ENCODE measurements at places on chromosomes 2 and 18. TPM values are rescaled to one million over a fixed set of nuclear protein-coding genes. Genes with fewer than 3 reads are reported as not detected.
A peak's percentile ranks its signal among the peaks of the same experiment; 100 is the strongest.

GRCh38 chr18:9689253-9689652 lies 18.8 kb upstream of the RAB31 start:
- DNase-seq: no peak

DNA sequence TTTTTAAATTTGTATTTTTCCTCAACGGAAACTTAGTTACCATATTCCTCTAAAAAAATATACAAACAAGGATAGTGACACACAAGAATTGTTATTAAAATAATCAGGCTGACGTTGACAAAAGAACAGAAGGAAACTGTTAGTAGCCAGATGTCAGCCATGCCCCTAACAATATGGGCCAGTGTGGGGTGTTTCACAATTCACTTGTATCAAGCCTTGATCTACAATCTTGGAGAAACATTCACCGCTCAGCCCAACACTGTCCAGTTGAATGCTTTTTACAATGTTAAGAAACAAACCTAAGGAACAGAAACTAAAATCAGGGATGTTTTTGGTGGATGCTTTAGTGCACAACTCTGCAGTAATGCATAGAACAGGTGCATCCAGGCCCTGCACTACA lies 44.6 kb downstream of the TMEFF2 start:
- no peak for DNase-seq

DNA sequence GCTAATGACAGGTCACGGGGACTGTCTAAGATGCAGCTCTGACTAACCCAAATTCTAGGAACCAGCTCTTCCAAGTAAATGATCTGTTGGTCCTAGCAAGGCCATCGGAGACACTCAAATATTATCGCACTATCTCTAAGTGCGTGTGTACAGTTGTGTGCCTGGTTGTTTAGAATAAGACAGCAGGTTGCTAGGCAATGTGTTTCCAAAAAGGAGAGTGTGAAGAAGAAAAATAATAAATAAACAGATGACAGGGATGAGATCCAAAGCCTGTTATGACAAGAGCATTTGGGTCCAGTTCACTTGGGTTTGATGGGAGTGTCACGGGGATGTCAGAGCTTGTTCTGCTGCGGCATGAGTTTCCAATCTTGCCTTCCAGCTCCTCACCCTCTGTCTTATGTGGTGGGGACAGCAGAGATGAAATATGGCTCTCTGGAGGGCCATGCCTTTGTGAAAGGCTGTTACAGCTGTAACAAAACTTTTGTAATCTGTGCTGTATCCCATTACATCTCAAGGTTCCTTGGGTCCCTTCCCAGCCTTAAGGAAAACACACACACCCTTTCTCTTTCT lies 127.5 kb upstream of the TNP1 start:
- DNase-seq: peak; percentile 98

DNA sequence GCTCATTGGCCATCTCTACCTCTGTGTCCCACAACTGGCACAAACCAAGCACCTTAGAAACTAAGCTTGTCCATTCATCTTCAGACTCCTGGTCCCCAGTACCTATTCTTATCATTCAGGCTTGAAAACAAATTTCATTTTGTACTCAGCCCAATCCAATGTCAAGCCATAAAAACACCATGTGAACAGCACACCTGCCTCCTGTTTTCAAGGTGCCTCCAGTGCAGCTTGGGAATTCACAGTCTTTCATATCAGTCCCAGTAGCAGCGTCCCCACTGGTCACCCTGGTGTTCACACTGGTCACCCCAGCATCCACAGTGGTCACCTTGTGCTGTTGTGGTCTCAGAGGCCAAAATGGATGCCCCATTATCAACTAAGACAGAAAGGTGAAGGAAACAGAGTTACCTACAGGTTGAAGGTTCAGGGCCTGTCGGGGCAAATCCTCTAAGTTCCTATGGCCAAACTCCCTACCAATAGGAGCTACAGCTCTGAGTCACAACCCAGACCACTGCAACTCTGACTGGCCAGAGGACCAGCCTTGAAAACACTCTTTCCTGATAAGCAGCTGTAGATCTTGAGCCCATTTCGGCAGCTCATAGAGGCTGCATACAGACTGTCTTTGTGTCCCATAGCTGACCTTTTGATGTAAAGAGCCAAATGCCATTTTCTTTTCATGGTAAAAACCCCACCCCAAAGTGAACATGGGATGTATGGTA lies 259.5 kb upstream of the RAB12 start:
- no peak for DNase-seq

Gene CCDC148
- 1.2 TPM for total RNA-seq

DNA sequence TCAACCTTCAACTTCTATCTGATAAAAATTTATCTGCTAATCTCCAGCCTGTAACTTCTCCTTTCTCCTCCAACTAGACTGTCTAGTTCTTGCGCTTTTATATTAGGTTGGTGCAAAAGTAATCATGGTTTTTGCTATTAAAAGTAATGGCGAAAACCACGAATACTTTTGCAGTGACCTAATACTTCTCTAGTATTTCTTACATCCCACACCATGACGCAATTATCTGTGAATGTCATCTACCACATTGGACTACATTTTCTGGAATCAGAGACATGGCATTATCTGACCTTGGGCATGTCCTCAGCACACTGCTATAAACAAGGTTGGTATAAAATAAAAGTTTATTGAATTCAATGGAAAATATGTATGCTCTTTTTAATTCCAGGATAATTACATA lies 370.2 kb upstream of the LYPD1 start:
- no peak for DNase-seq

DNA sequence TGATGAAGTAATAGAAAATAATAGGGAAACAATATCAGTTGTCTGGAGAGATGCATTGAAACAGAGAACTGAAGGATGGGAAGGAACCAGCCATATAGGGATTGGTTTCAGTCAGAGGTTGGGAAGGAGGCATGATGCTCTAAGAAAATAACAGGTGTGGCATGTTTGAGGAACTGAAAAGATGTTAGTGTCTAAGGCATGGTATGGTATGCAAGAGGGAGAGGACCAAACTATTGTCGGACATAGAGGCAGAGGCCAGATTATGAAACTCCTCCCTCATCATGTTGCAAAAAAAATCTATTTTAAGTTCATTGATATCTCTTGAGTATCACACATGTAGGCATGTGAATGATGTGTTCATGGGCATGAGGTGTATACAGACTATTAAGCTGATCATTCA lies 48.9 kb upstream of the EMILIN2 start:
- no peak for DNase-seq

Gene SLC19A3
- 1.2 TPM for total RNA-seq

Gene CRYGC
- not detected for total RNA-seq
